Right ventricle myocardium inferior (tissue), 1 donor: ENCODE measurements at places on chromosomes 16 and 17.
A peak's percentile ranks its signal among the peaks of the same experiment; 100 is the strongest.

DNA sequence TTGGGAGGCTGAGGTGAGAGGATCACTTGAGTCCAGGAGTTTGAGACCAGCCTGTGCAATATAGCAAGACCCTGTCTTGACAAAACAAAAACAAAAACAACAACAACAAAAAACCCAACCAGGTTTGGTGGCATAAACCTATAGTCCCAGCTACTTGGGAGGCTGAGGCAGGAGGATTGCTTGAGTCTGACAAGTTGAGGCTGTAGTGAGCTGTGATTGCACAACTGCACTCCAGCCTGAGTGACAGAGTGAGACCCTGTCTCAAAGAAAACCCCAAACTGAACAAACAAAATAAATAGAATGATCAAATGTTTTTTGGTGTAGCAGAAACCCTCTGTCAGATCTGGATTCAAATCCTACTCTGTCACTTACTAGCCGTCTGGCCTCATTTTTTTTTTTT lies 16.0 kb upstream of the SYT17 start:
- DNase-seq = no peak

- peak; percentile 25 for DNase-seq
Observed at GRCh38 chr17:1162116-1162855, 17.5 kb downstream of the ABR start.

DNA sequence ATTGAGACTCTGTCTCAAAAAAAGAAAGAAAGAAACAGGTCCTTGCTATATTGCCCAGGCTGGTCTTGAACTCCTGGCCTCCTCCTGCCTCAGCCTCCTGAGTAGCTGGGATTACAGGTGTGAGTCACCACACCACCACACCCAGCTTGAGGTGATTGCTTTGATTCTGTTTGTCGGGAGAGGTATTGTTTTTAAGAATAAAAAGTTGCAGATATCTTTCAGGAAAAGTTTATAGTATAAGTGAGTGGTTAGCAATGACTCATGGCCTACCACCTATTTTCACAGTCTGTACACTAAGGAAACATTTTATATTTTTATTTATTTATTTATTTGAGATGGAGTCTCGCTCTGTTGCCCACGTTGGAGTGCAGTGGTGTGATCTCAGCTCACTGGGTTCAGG lies 45.0 kb downstream of the RHOT1 start:
- DNase-seq = no peak

DNA sequence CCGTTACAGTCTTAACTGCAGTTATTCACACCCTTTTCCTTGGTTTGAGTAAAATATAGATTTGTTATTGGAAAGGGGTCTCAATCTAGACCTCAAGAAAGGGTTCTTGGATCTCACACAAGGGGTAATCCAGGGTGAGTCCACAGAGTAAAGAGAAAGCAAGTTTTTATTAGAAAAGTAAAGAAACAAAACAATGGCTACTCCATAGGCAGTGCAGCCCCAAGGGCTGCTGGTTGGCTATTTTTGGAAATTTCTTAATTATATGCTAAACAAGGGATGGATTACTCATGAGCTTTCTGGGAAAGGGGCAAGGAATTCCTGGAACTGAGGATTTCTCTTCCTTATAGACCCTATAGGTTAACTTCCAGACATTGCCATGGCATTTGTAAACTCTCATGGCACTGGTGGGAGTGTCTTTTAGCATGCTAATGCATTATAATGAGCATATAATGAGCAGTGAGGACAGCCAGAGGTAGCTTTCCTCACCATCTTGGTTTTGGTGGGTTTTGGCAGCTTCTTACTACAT lies 24.5 kb upstream of the MILR1 start:
- no peak for DNase-seq

DNA sequence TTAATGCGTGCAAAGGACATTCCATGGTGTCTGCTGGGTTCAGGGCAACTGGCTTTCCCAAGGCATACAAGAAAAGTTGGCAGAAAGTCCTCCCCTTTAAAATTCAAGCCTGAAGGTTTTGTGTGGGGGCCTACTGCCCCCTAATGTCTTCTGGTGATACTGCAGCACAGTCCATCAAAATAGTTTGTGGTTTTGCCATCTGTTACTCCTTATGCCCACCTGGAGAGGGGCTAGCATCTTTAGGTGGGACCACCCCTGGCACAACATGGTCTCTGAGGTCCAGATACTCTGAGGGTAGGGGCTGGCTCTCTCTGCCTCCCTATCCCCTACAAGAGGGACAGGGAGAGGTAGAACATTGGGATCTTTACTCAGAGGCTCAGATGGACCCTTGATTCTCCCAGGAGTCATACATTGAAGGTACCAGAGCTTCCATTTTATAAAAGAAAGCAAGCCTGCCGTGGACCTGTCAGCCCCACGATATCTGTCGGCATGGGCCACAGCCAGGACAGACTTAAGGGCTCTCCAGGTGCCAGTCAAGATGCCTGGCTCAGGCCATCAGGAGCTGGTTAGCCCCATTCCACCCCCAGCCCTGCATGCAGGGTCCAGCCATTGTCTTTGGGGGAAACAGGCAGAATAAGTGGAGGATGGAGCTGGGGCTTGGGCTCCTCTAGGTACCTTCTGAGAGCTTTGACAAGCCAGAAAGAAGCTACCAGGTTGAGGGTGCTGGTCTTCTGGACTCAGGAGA lies 6.3 kb downstream of the ESRP2 start:
- DNase-seq = no peak

- DNase-seq = no peak
Observed at GRCh38 chr17:17685775-17686291, 4.6 kb downstream of the RAI1 start.

DNA sequence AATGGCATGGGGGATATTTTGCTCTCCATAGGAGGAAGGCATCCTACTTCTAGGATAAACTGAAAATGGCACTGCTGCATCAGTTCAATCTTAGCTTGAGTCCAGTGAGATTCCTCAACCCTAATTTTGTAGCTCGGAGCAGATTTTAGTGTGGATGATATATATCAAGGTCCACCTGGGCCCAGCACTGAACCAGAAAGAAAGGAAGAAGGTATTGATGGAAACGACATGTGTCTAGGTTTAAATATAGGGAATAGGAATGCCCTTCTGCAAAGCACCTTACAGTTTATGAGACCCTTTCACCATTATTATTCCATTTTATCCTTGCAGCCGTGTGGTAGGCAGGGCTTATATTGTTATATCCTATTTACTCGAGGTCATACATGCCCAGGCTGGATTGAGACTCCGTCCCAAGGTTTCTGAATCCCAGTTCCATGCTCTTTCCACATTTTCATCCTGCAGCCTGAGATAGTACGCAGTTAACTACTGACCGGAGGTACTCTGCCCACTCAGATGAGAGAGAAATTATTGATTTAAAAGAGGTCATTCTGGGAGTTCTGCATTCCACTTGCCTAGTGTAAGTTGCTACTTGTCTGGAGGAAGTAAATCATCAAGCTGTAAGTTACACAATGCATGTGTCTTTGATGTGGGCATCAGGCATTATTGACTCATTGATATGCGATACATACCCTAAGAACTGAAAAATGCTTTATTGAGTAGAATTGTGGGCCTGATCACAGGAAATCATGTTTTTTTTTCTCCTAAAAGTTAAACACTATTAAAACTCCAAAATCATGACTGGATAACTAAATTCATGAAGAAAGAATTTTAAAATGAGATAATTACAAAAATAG lies 10.1 kb downstream of the KRT39 start:
- DNase-seq = no peak

- no peak for DNase-seq
Observed at GRCh38 chr16:55754056-55754455, 78.8 kb downstream of the CES1 start.
